ENCODE measurements at places on chromosomes 1 and 21.

- DNase-seq = no peak
Measured at GRCh38 chr21:37787456-37787855, 128.8 kb downstream of the KCNJ6 start.

GRCh38 chr1:17923666-17924065 lies 168.5 kb downstream of the ACTL8 start:
- DNase-seq = no peak

DNA sequence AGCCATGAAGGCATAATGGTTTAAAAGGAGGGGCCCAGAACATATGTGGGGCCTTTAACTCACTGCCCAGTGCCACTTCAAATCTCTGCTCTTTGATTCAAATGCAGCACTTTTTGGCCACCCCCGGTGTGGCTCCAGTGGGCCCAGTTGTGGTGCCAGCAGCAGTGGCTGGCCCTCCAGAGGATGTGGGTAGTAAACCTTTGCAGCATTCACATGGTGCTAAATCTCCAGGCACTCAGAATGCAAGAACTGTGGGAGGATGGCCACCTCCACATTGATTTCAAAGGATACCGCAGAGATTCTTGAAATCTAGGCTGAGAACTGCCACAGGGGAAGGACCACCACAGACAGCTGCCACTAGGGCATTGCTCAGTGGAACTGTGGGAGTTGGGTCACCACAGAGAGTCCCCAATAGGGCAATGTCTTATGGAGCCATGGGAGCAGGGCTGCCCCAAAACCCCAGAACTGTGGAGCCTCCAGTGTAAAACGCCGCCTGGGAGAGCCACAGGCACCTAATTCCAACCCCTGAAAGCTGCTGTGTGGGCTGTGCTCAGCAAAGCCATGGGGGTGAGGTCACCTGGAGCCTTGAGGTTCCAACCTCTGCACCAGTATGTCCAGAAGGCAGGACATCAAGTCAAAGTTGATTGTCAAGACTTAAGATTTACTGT lies 6.6 kb upstream of the ADAM30 start:
- no peak for DNase-seq

DNA sequence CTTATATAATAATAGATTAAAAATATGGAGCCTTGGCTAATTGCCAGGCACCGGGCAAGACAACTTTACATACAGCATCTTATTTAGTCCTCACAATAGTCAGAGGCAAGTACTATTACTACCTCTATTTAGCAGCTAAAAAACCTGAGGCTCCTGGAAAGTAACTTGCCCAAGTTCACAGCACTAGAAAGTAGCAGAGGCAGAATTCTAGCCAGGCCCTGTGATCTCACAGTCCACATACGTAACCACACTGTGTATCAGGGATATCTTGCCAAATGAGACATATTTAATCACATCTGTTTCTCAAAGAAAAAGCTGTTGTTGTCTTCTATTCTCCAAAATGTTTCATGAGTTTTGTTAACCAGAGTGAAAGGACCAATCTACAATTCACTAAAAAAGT lies 378.5 kb downstream of the PLPP3 start:
- no peak for DNase-seq

DNA sequence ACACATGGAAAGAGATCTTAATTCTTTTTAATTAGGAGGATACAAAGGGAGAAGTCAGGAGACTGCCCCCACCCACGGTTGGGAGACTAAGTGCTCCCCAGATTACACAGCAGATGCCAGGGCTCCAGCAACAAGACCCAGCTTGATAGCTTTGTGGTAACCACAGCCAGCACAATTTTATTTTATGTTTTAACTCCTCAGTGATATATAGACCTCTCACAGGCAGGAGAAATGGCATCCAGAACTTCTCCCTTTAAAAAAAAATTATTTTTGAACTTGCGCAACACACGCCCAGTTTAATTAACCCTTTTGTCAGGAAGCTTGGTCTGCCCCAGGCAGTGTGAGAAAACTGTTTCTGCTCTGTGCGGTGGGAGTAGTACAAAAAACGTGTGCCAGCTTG lies 62.6 kb upstream of the ACOT11 start:
- DNase-seq = no peak

GRCh38 chr1:206739411-206740076 lies 31.0 kb upstream of the IL19 start:
- DNase-seq = peak; percentile 35

DNA sequence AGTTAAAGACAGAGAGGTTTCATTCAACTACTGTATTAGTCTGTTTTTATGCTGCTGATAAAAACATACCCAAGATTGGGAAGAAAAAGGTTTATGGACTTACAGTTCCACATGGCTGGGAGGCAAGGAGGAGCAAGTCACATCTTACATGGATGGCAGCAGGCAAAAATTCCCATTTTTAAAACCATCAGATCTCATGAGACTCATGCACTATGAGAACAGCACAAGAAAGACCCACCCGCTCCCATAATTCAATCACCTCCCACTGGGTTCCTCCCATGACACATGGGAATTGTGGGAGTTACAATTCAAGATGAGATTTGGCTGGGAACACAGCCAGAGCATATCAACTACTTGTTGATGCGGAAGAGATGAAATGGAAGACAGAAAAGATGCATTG lies 9.2 kb downstream of the GPR161 start:
- DNase-seq = no peak

- no peak for DNase-seq
Measured at GRCh38 chr1:113836534-113836933, 24.3 kb upstream of the RSBN1 start.

DNA sequence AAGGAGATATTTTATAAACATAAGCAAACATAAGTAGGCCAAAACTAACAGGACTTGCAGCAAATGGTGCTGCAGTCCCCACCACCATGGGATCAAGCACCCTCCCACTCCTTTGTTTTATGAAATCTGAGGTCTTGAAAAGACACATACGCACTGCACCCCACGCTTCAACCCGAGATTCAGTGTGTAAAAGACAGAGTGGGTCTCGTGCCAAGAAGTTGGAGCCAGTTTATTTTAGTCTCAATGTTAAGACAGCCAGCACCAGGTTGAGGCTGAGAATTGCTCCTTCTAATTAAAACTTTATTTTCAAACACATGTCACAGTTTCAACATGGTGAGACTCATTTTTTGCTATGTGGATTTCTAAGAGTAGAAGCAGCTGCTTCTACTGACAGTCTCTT lies 139.1 kb upstream of the TIAM1 start:
- DNase-seq = no peak

DNA sequence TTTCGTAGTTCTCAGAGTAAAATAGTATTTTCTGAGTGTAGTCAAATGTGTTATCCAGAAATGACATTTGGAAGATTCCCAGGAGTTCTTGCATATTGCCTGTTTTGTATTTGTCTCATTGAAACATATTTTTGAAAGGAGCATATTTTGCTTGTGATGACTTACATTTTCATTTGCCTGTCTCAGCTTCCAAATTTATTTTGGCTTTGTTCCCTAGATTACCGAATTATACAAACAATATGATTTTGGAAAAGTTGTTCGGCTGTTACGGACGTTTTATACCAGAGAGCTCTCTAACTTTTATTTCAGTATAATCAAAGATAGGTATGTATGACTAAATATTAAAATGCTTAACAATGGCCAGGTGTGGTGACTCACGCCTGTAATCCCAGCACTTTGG lies 46.0 kb downstream of the IARS2 start:
- DNase-seq = no peak

- DNase-seq = no peak
Measured at GRCh38 chr21:35517865-35518264, 468.8 kb upstream of the RUNX1 start.

DNA sequence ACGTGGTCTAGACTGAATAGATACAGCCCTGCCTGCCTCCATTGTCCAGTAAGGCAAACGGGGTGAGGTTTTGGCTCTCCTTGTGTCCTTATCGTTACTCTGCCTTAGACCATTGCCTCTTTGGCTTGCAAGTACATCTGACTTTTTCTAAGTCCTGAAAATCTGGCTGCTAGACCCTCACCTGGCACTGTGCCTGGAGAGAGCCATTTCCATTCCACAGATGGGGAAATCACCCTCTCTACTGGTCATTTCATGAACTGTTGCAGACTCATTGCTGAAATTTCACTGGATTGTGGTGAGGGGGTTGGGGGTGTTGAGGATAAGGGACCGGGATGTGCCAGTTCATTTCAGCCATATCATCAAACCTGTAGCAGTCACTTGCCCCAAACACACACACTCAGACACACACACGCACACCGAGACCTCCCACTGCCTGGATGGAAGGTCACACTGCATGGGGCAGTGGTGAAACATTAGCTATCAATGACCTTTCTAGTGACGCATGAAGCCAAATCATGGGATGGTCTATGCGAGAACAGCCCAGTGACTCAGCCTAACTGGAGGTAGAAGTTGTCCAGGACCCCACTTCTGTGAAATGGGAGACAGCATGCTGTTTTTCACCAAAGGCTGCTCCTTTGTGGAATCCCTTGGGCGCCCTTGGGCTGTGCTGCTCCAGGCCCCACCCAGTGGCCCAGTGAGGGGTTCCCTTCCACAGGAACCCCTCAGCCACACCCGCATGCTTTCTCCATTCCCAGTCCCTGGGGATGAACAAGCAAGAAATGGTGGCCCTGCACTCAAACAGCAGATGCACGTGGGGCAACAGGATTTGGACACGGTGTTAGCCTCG lies 34.9 kb upstream of the VASH2 start:
- DNase-seq = no peak

DNA sequence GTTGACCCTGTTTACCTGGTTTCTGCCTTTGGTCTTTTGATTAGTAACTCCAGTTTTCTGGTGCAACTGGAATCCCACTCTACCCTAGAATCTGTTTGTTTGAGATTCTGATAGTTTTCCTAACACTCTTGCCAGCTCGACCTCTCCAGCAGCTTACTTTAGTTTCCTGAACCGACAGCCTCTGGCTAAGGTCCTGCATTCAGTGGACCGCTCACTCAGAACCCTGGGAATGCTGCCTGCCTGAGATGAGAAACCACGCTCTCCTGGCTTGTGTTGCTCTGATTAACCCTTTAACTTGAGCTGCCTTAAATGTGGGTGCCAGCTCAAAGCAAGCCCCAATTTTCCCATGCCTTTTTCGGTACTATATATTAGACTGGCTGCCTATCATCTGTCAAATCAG lies 45.3 kb upstream of the SIPA1L2 start:
- no peak for DNase-seq

- no peak for DNase-seq
Measured at GRCh38 chr21:34176448-34176847, 103.1 kb downstream of the MRPS6 start.

DNA sequence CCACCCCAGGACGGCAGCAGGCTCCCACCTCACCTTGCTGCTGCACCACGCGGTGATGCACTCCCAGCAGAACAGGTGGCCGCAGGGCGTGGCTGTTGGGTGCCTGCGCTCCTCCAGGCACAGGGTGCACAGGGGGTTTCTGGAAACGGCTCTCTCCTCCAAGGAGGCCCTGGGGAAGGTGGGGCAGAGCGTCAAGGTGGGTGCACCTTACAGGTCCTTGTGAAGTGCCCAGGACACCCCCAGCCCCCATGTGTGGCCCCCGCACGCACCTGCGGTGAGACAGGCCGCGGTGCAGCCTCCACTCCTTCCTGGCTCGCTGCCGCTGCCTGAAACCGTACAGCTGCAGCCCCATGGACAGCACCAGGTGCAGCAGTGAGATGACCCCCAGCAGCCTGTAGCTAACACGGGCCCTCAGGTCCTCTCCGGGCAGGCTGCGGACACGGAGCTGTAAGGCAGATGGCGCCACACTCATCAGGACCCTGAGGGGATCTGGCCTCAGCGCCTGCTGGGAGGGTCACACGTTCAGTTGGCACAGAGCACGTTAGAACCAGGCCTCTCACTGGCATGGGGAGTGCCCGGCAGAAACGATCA lies 5.8 kb downstream of the PEX10 start:
- no peak for DNase-seq

DNA sequence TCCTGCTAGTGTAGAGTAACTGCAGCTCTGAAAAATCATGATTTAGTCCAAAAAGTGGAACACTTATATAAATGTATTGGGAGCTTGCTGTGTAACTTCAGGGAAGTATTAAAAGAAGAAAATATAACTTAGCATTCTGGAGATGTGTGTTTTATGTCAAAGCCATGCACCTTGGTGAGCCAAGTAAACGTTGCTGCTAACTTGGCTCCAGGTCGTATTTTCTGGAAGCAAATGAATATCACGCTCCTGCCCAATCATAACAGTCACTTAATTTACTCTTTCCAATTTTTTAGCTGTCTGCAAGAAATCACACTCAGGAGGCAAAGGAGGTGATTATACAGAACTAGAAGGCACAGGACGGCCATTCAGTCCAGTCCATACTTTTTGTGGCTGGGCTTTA lies 61.1 kb downstream of the DOP1B start:
- no peak for DNase-seq

DNA sequence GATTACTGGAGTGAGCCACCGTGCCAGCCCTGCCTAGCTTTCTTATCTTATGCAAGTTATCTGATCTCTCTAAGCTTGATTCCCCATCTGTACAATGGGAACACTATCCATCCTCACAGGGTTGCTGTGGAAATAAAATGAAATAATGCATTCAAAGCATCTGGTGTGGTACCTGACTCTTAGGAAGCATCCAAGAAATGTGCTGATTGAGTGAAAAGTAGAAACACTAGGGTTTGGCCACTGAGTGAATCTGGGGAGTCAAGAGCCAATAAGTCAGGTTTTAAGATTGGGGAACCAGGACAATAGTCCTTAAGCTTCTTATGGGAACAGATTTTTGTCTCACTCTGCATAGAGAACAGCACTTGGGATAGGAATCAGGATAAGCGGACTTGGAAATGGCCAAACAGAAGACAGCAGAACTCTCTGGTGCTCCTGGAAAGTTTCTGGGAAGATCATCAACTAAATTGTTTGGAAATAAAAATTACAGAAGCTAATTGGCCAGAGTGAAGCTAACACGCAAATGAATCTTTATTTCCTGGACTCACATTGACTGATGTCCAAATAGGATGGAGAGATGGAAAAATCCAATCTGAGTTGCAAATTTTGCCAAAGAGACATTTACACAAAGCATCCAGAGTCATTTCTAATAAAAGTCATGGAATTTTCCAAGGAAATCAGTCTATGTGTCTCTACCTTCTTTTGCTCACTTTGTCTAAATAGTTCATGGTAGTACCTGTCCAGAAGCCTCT lies 3.3 kb downstream of the PAFAH2 start:
- no peak for DNase-seq

GRCh38 chr21:39663742-39664492 lies 51.2 kb downstream of the B3GALT5 start:
- no peak for DNase-seq

Data from CD4-positive, alpha-beta T cell treated with Interleukin-15 for 1 hour (primary cell).